ENCODE measurements at places on chromosomes 16 and 17. TPM values are rescaled to one million over a fixed set of nuclear protein-coding genes. Genes with fewer than 3 reads are reported as not detected.

- H3K36me3 ChIP-seq = no peaks in the 10 kb centered on the region
- H3K4me3 ChIP-seq = no peak overlapping the region
- no peaks in the 10 kb centered on the region for H3K27me3 ChIP-seq
- H3K4me1 ChIP-seq = no peaks in the 10 kb centered on the region
These were observed 36.8 kb downstream of the RPGRIP1L start for GRCh38 chr16:53666786-53667415.

Gene STX1B
- not detected for total RNA-seq

GRCh38 chr17:5362162-5362811 lies 57.2 kb downstream of the NUP88 start:
- peaks cover 13% of the 10 kb centered on the region for H3K4me1 ChIP-seq
- no peak overlapping the region for H3K4me3 ChIP-seq
- peaks cover 91% of the 10 kb centered on the region for H3K36me3 ChIP-seq

GRCh38 chr16:49643429-49644144 lies 212.3 kb downstream of the ZNF423 start:
- DNase-seq = no peak
- no peak overlapping the region for H3K4me3 ChIP-seq
- H3K36me3 ChIP-seq = no peaks in the 10 kb centered on the region
- H3K4me1 ChIP-seq = peaks cover 13% of the 10 kb centered on the region
- H3K27me3 ChIP-seq = no peaks in the 10 kb centered on the region

DNA sequence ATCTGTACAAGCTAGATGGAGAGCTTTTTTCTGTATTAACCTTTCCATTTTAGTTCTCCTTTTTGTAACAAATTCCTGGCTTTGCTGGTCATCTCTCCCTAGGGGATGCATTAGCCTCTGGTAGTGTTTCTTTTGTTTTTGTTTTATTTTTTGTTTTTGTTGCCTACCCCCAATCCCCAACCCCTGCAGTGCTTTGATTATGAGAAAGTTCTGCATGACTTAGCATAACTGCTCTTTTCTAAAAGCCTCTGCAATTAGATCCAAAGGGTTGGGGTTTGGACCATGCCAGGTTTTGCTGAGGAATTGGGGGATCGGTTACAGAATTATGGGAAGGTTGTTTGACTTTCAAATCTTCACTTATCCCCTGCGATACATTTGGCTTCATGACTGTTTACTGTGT lies 98.2 kb downstream of the ADAMTS18 start:
- no peak overlapping the region for H3K27ac ChIP-seq
- DNase-seq = no peak
- no peaks in the 10 kb centered on the region for H3K4me1 ChIP-seq
- H3K36me3 ChIP-seq = no peaks in the 10 kb centered on the region
- H3K27me3 ChIP-seq = no peaks in the 10 kb centered on the region
- H3K4me3 ChIP-seq = no peak overlapping the region

- H3K4me3 ChIP-seq = no peak overlapping the region
- H3K36me3 ChIP-seq = no peaks in the 10 kb centered on the region
- peak overlapping the region; percentile 75 for H3K27ac ChIP-seq
- no peaks in the 10 kb centered on the region for H3K27me3 ChIP-seq
These were observed 10.0 kb upstream of the ACSM1 start for GRCh38 chr16:20707461-20707860.

DNA sequence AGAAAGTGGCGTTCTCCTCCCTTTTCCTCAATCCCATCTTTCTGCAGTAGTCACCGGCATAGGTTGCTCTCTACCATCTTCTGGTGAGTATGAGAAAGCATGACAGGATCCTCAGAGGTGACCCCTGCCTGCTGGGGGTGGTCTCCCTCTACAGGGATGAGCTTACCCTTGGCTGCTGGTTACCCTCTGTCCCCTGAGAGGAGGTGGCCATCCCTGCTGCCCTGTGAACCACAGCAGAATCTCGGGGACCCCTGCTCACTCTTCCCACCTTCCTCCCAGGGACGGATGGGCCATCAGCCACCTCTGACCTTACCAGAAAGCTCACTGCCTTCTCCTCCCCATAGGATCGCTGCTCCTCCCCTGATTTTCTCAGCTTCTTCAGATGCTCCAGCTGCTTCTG lies 7.8 kb downstream of the MEFV start:
- H3K27me3 ChIP-seq = no peaks in the 10 kb centered on the region
- H3K4me3 ChIP-seq = no peak overlapping the region
- no peak for DNase-seq
- no peak overlapping the region for H3K27ac ChIP-seq
- H3K36me3 ChIP-seq = no peaks in the 10 kb centered on the region

Gene DDX52
- 29.6 TPM for total RNA-seq

DNA sequence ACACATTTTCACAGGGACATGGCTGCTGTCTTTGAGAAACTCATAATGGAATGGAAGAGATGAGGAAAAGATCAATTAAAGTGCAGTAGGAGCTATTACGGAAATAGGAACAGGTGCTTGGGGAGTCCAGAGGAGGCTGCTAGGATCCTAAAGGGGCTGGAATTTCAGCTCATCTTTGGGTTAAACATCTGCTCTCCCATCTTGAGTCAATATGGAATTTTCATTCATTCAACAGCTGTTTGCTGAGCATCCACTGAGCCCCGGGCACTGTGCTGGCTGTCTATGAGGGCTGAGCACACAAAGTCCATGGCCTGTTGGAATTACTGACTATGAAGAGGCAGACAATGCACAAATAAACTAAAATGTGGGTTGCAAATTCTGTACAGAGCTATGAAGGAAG lies 47.9 kb downstream of the ASIC2 start:
- no peak overlapping the region for H3K4me3 ChIP-seq
- H3K4me1 ChIP-seq = no peaks in the 10 kb centered on the region
- H3K36me3 ChIP-seq = no peaks in the 10 kb centered on the region
- H3K27me3 ChIP-seq = no peaks in the 10 kb centered on the region
- H3K27ac ChIP-seq = no peak overlapping the region

DNA sequence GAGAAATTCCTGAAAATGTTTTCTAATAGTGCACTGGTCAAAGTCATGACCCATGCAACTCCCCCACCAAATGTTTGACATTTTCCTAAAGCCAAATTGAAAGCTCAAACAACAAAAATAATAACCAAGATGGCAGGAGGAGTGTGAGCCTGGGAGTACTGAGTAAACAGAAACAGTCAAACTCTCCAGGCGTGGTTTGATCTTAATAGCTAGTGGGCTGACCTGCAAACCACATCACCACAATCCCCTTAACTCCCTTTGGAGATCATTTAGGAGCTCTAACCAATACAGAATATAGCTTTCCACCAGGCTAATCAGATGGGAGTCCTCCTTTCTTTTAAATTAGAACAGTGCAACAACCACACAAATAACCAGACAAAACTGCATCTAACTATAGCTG lies 19.2 kb upstream of the MEIOC start:
- no peak overlapping the region for H3K4me3 ChIP-seq
- H3K4me1 ChIP-seq = no peaks in the 10 kb centered on the region
- no peaks in the 10 kb centered on the region for H3K36me3 ChIP-seq
- no peak overlapping the region for H3K27ac ChIP-seq

- H3K27ac ChIP-seq = no peak overlapping the region
- no peak overlapping the region for H3K4me3 ChIP-seq
- H3K27me3 ChIP-seq = no peaks in the 10 kb centered on the region
- no peaks in the 10 kb centered on the region for H3K4me1 ChIP-seq
These were observed 71.8 kb downstream of the ABHD15 start for GRCh38 chr17:29495011-29495410.

DNA sequence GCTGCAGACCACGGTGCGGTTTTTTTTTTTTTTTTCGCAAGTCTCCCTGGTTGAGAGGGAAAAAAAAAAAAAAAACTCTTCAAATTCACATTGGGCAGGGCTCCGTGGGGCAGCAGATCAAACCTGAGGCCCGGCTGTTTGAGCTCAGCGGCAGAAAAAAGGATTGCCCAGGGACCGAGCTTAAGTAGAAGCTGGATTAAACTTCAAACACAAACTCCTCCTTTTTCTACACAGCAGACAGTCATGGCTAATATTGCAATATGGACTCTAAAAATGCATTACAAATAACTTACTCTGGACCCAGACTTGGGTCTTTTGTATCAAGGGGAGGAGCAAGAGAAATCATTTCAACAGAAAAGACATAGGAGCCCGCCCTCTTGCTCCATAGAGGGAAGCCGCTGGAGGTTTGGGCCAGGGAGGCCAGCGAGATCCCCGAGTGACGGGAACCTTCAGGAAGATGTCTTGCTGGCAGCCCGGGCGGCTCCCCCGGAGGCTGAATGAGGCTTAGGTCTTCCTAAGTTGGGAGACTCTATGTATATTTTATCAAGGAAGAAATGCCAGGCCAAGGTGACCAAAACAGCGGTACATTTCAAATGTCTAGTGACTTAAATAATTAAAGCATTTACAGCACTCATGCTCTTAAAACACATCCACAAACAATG lies 167.7 kb downstream of the ZNF423 start:
- no peak overlapping the region for H3K27ac ChIP-seq
- DNase-seq = no peak
- H3K36me3 ChIP-seq = no peaks in the 10 kb centered on the region
- no peak overlapping the region for H3K4me3 ChIP-seq
- H3K27me3 ChIP-seq = no peaks in the 10 kb centered on the region
- no peaks in the 10 kb centered on the region for H3K4me1 ChIP-seq

DNA sequence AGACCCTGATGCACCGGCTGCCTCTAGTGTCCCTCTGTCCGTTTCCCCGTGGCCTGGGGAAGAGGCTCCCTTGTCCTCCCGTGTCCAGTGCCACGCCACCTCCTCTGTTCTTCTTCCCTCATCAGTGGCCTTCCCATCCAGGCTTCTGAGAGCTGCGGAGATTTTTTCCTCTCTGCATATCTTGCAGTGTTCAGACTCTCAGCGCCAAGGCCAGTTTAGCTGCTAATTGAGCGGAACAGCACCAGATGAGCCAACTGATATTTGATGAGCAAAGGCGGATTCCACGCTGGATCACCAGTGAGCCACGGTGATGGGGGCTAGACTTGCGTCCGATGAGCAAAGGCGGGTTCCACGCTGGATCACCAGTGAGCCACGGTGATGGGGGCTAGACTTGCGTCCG lies 257.6 kb downstream of the FOXL1 start:
- no peak overlapping the region for H3K27ac ChIP-seq
- no peak overlapping the region for H3K4me3 ChIP-seq
- H3K4me1 ChIP-seq = no peaks in the 10 kb centered on the region
- H3K27me3 ChIP-seq = no peaks in the 10 kb centered on the region

Gene LRRC36
- not detected for total RNA-seq

- H3K4me3 ChIP-seq = no peak overlapping the region
- no peak for DNase-seq
- H3K27ac ChIP-seq = no peak overlapping the region
- H3K36me3 ChIP-seq = no peaks in the 10 kb centered on the region
These were observed 30.7 kb downstream of the ADGRG5 start for GRCh38 chr16:57572978-57573728.

DNA sequence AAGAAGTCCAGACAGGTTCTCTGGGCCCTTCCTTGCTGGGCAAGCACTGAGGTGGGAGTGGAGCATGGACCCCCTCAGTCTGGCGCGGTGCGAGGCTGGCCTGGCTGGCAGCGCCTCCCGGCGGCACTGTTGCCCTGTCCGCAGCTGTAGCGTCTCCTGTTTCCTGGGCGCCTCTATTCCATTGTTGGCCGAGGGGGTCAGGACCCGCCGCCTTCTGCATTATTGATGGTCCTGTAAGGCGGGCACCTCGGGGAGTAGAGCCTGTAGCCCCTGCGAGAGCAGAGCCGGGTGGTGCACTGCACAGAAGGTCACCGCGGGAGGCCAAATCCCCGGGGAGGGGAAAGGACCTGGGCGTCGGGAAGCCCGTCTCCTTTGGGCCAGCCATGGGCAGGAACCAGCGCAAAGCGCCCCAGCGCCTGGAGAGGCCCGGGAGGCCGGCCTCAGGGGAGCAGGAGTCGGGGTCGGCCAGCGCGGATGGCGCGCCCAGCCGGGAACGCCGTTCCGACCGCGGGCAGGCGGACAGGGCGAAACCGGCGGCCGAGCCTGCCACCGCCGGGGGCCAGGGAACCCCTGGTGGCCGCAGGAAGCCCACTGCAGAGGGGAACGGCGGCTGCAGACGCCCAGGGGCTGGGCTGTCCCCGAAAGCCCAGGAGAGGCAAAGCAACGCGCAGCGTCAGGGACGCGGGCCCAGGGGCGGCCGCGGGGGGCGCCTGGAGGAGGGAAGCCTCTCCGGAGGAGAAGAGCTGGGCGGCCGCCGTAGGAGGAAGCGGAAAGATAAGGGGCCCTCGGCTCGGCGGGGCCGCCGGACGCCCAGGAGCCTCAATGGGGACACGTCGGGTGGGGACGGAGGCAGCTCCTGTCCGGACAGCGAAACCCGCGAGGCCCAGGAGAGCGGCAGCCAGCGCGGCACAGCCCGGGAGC lies at the start of gene MYO15B:
MYO15B (plus strand) TSS at position 126 of the 921 bp plus-strand sequence; CDS start at position 384, 258 bp downstream.
- H3K4me3 ChIP-seq = peak within 1 kb of the TSS; percentile 68
- peak within 1 kb of the TSS; percentile 91 for H3K27ac ChIP-seq
- no peaks in the 10 kb centered on the region for H3K27me3 ChIP-seq
- H3K4me1 ChIP-seq = peaks cover 31% of the 10 kb centered on the region

Gene BAHCC1
- 15.2 TPM for total RNA-seq

Gene CHST6
- total RNA-seq = not detected

Gene IL21R
- 0.73 TPM for total RNA-seq

Gene RPGRIP1L
- 1.3 TPM for total RNA-seq

Gene CD300E
- 0.29 TPM for total RNA-seq

- H3K4me1 ChIP-seq = peaks cover 20% of the 10 kb centered on the region
- no peak overlapping the region for H3K4me3 ChIP-seq
- H3K36me3 ChIP-seq = no peaks in the 10 kb centered on the region
- no peaks in the 10 kb centered on the region for H3K27me3 ChIP-seq
These were observed 77.1 kb upstream of the GSE1 start for GRCh38 chr16:85536073-85536410.

DNA sequence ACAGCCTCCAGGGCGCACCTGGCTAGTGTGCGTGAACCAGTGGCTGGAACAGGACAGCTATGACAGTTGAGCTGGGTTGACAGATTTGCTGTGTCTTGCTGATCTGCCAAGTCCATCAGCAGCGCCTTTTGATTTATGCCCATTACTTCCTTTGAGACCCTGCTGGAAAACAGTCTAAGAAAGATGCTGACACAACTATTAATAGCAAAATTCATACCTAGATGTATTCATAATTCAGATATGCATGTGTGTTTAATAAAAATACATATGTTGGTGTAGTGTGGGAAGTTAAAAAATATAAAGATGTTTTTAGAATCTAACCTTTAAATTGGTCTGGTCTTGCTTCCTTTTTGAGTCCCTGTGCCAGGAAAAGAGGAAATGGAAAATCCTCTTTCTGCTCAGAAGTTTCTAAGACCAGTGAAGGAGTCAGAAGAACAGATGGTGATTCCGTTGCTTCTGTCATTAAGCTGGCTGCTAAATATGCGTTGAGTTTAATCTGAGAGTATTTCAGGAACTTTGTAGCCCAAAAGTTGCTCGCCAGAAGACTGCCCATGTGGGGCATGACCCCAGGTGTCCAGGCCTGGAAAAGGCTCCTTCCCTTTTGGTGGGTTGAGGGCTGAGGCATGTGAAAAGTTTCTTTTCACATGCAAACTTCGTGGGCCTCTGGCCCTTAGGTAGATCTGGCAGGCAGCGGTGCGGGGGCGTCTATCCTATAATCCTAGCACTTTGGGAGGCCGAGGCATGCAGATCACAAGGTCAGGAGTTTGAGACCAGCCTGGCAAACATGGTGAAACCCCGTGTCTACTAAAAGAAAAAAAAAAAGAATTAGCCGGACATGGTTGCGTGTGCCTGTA lies 40.0 kb upstream of the ENDOV start:
- no peak overlapping the region for H3K4me3 ChIP-seq
- H3K4me1 ChIP-seq = no peaks in the 10 kb centered on the region
- no peak overlapping the region for H3K27ac ChIP-seq
- no peak for DNase-seq
- peaks cover 100% of the 10 kb centered on the region for H3K36me3 ChIP-seq
- H3K27me3 ChIP-seq = no peaks in the 10 kb centered on the region

Measured in stomach (tissue), 19 donors.